ENCODE measurements at places on chromosomes 7 and 10.

GRCh38 chr7:5546626-5547025 is 123.0 kb upstream of the TNRC18 start:
- DNase-seq = no peak

DNA sequence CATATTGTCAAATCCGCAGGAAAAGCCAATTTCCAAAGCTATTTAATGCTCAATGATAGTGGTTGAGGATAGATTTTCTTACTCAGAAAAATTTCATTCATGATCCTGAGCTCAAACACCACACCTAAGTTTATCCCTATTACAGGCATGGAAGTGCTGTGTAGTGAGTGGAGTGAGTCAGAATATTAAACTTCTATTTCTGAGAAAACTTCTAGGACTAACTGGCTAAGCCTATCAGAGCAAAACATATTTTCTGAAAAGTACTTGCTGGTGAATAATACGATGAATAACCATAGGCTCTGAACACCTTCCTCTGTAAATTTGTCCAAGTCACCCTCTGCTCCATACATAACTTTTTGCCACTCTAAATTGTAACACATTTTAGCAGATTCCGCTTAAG is 221.5 kb downstream of the SUGCT start:
- no peak for DNase-seq

GRCh38 chr7:96976106-96976505 is 29.2 kb upstream of the DLX6 start:
- DNase-seq = no peak

- no peak for DNase-seq
These were observed 154.0 kb downstream of the CUX1 start for GRCh38 chr7:101971457-101971856.

GRCh38 chr7:16801111-16801542 is 3.7 kb downstream of the AGR2 start:
- peak; percentile 62 for DNase-seq

DNA sequence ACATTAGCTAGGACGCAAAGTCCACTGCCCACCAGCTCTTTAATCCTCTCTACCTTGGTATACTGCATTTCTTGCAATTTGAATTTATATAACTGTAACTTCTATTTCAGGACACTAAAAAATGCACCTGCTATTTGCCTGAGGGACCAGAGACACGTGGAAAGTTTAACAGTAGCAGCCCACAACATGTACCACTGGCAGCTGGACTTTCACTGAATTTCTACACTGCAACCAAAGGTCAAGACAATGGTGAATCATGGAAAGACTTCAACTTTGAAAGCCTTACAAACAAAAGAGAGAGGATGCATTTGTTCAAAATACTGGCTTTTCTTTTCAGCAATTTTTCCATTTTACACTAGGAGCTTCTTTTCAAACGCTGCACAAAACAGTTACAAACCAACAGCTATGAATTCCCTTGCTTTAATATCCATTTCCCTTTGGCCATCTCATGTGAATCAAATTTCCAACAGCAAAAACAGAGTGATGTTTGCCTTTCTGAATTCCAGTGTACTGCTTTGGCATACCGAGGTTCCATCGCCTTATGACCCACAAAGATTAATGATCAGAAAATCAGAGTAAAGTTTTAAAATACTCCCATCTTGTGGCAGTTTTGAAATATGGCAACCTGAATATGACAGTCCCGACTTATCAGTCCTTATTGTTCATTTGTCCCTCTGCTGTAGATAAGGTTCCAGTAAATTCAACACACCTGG is 29.9 kb upstream of the HNRNPH3 start:
- peak; percentile 77 for DNase-seq
